ENCODE measurements at places on chromosomes 3 and 15.

DNA sequence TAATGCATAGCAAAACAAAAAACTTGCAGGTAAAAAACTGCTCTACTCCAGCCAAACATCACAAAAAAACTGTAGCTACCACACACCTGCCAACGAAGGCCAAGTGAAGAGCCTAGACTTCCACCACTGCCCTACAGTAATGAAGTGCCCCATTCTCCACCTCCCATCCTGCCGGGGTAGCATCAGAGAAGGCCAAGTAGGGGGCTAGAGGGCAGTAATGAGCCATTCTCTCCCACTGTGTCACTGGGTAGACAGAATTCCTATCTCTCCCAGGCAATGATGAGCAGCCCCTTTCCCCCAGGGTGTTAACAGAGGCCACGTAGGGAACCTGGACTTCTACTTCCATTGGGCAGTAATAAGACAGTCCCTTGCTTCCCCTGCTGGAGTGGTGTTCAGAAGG, 9.5 kb downstream of the SEC22C start:
- no peak for DNase-seq

DNA sequence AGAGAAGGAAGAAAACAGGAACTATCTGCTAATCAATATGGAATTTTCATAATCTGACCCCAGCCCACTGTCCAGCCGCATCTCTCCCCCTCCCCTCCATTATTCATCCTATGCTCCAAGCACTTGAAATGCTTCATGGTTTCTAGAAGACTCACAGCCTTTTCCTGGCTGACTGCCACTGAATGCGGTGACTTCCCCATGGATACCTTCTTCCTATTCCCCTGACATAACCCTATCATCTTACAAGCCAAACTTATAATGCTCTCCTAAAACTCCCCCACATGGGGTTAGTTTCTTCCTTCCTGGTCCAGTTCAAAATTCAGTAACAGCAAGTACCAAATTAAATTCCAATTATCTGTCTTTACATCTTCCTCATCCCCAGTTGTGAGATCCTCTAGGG, 31.2 kb upstream of the PTX3 start:
- no peak for DNase-seq

- no peak for DNase-seq
Observed at GRCh38 chr3:43185274-43185982, 79.5 kb upstream of the POMGNT2 start.

GRCh38 chr3:78745847-78746246, 1022.0 kb downstream of the ROBO1 start:
- no peak for DNase-seq

- peak; percentile 42 for DNase-seq
Observed at GRCh38 chr3:115146418-115147328, at the start of gene ZBTB20. ZBTB20 (minus strand) TSS chr3:115147288.

Measured in thymus (tissue), 14 donors.